ENCODE measurements at places on chromosomes 6 and 20. TPM values are rescaled to one million over a fixed set of nuclear protein-coding genes. Genes with fewer than 3 reads are reported as not detected.

- DNase-seq, result peak; percentile 82
These were observed 266.0 kb downstream of the CD83 start for GRCh38 chr6:14383393-14384174.

- no peak for DNase-seq
These were observed 82.9 kb downstream of the ANKRD60 start for GRCh38 chr20:58145506-58146080.

Gene HCRTR2
- total RNA-seq, result not detected

- DNase-seq, result no peak
These were observed 189.9 kb upstream of the KCNG1 start for GRCh38 chr20:51212816-51213215.

DNA sequence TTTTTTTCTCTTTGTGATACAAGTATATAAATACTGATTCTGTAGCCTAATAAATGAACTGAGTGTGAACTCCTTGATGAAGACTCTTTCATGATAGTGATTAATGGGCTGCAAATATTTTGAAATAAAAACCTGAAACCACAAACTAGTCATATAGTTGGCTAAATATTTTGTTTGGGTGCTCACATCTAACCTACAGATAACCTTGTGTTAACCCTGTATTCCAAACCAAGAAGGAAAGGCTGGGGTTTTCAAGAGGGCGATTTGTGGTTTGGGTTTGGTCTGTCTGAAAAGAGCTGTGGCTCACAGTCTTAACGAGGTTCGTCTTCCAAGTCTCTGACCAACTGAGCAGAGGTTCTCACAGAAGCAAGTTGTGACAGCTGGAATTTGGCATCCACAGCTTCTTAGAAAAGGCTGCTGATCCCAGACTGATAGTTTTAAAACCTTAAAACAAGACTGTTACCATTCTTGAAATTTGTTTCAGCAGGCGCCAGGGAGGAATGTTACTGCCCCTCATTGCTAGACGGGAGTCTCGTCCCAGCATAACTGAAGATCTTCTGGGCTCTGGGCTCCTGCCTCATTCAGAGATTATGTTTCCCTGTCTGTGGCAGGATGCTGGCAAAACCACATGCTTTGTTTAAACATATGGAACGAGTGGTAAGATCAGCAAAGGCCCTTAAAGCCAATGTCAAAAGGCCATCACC, 736.4 kb upstream of the MARCKS start:
- peak; percentile 90 for DNase-seq

GRCh38 chr6:15048367-15048766, 197.5 kb upstream of the JARID2 start:
- DNase-seq, result no peak

All from renal cortical epithelial cell (primary cell).